ENCODE measurements at places on chromosomes 4 and X. TPM values are rescaled to one million over a fixed set of nuclear protein-coding genes. Genes with fewer than 3 reads are reported as not detected.

CFAP299 gene
- total RNA-seq: not detected

RTL5 gene
- total RNA-seq: 11.6 TPM

ADGRG4 gene
- total RNA-seq: 0.14 TPM

MID2 gene
- total RNA-seq: 34.1 TPM

SLIT2 gene
- total RNA-seq: 71.1 TPM

CT45A1 gene
- not detected for total RNA-seq

CPZ gene
- total RNA-seq: 6.1 TPM

HEPH gene
- total RNA-seq: 109 TPM
